ENCODE measurements at places on chromosomes 16 and 17. TPM values are rescaled to one million over a fixed set of nuclear protein-coding genes. Genes with fewer than 3 reads are reported as not detected.

DNA sequence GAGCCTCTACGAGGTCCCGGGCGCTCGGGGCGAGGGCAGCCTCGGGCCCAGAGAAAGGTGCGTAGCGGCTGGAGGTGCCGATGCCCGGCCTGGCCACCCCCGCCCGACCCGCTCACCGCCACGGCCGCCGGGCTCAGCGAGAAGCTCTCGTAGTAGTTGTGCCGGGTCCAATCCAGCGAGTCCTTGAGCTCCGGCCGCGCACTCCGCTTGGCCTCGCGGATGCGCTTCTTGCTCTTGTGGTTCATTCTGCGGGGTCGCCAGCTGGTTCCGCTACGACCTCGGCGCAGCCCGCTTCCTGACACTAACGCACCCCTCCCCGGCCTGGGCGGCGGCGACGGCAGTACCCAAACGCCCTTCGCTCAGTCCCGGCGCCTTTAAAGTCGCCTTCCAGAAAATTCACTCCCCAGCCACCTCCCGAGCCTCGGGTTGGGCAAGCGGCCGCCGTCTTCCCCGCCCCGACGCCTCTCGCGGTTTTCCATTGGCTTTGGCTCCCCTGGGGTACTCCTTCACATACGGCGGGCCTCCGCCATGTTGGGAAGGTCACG, at the start of gene JMJD6:
TSS of gene JMJD6 (minus strand) at position 376 of the 545 bp plus-strand sequence. CDS start at position 245, 131 bp downstream.
- H3K36me3 ChIP-seq, result peaks cover 61% of the 10 kb centered on the region
- H3K4me3 ChIP-seq, result peak within 1 kb of the TSS; percentile 91
- H3K27ac ChIP-seq, result peak within 1 kb of the TSS; percentile 92
- H3K4me1 ChIP-seq, result peaks cover 56% of the 10 kb centered on the region

DNA sequence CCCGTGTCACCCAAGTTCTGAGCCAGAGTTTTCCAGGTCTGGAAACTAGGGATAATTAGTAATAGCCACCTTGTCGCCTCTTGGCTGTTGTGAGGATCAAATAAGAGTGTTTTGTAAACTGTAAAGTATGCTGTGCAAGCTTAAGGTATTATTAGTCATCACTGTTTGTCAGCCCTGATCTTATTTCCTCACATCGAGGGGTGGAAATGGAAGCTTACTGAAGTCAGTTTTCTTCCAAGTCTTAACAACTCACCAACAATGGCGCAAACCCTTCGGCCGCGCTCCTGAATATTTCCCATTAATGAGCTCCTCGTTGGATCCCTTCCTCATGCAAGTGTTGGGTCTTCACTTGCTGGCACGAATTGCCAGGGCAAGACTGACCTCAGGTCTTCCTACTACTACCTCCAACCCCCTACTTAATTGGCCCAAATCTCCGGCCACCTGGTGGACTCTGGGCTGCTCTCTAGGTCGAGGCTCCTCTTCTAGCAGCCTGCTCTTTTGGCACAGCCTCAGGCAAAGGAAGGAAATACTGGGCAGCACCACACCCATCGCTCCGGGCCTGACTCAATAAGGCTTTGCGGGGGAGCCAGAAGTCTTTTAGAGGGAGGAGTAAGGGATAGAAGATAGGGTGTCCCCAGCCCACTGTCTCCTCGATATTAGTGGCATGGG, 885 bp upstream of the SLC35B1 start:
- no peak for DNase-seq
- H3K4me3 ChIP-seq, result peak overlapping the region; percentile 89
- peaks cover 43% of the 10 kb centered on the region for H3K4me1 ChIP-seq
- no peaks in the 10 kb centered on the region for H3K27me3 ChIP-seq

The CCL23 gene
- total RNA-seq, result 0.82 TPM

The UMOD gene
- not detected for total RNA-seq

DNA sequence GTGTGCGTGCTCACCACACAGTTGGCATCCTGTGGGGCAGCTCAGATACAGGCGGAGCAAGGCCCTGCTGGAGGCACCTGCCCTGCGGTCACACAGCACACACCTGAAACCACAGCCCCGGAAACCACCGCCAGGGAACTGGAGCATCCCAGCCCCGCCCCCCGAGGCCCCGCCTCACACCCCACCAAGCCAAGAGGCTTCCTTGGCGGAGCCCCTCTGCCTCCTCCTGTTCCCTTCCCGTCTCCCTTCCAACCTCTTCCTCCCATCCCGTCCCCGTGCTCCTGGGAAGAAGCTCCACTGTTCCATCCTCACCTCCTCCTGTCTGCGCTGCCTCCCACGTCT, 205.5 kb downstream of the NTN1 start:
- DNase-seq, result no peak
- H3K4me1 ChIP-seq, result no peaks in the 10 kb centered on the region
- H3K27ac ChIP-seq, result no peak overlapping the region
- H3K4me3 ChIP-seq, result no peak overlapping the region

GRCh38 chr17:74253036-74253435, 21.0 kb upstream of the DNAI2 start:
- no peak overlapping the region for H3K27ac ChIP-seq
- no peak overlapping the region for H3K4me3 ChIP-seq
- no peak for DNase-seq
- H3K4me1 ChIP-seq, result peaks cover 5% of the 10 kb centered on the region
- H3K27me3 ChIP-seq, result no peaks in the 10 kb centered on the region

The RHBDL3 gene
- 0.29 TPM for total RNA-seq

GRCh38 chr17:74740641-74741387, 3.8 kb downstream of the RAB37 start:
- H3K27ac ChIP-seq, result peak overlapping the region; percentile 91
- peaks cover 6% of the 10 kb centered on the region for H3K27me3 ChIP-seq
- H3K36me3 ChIP-seq, result peaks cover 20% of the 10 kb centered on the region
- H3K4me1 ChIP-seq, result peaks cover 81% of the 10 kb centered on the region
- H3K4me3 ChIP-seq, result no peak overlapping the region

The C16orf74 gene
- total RNA-seq, result 0.41 TPM

The TEKT5 gene
- not detected for total RNA-seq

GRCh38 chr17:2403044-2403443, 2.2 kb upstream of the MNT start:
- H3K4me1 ChIP-seq, result peaks cover 41% of the 10 kb centered on the region
- H3K27me3 ChIP-seq, result no peaks in the 10 kb centered on the region
- no peak overlapping the region for H3K27ac ChIP-seq
- no peak overlapping the region for H3K4me3 ChIP-seq
- no peak for DNase-seq
